ENCODE measurements at places on chromosomes 3 and 15. TPM values are rescaled to one million over a fixed set of nuclear protein-coding genes. Genes with fewer than 3 reads are reported as not detected.

Gene BAHD1
- total RNA-seq: 25.3 TPM

Gene UBE2E2
- 1.2 TPM for total RNA-seq

Gene PLSCR2
- 0.94 TPM for total RNA-seq

Gene NOX5
- 0.17 TPM for total RNA-seq

Gene SPTSSB
- 3.5 TPM for total RNA-seq

Gene SHC4
- total RNA-seq: 0.30 TPM

Gene NR2F2
- 25.7 TPM for total RNA-seq

Gene ZNF860
- total RNA-seq: 0.53 TPM

Gene ACOX2
- total RNA-seq: 14.6 TPM

Gene GPR62
- total RNA-seq: not detected

All from colonic mucosa (tissue), 4 donors.